ENCODE measurements at places on chromosomes 1 and 21. TPM values are rescaled to one million over a fixed set of nuclear protein-coding genes. Genes with fewer than 3 reads are reported as not detected.

WLS gene
- 28.1 TPM for total RNA-seq

UMODL1 gene
- not detected for total RNA-seq

MMEL1 gene
- 7.3 TPM for total RNA-seq

NHLH2 gene
- total RNA-seq, result 2.0 TPM

CCDC30 gene
- 11.8 TPM for total RNA-seq

CD101 gene
- total RNA-seq, result 0.82 TPM

SPRR3 gene
- total RNA-seq, result not detected

GRCh38 chr1:45306319-45306718, 20.4 kb upstream of the HPDL start:
- DNase-seq, result no peak

DNA sequence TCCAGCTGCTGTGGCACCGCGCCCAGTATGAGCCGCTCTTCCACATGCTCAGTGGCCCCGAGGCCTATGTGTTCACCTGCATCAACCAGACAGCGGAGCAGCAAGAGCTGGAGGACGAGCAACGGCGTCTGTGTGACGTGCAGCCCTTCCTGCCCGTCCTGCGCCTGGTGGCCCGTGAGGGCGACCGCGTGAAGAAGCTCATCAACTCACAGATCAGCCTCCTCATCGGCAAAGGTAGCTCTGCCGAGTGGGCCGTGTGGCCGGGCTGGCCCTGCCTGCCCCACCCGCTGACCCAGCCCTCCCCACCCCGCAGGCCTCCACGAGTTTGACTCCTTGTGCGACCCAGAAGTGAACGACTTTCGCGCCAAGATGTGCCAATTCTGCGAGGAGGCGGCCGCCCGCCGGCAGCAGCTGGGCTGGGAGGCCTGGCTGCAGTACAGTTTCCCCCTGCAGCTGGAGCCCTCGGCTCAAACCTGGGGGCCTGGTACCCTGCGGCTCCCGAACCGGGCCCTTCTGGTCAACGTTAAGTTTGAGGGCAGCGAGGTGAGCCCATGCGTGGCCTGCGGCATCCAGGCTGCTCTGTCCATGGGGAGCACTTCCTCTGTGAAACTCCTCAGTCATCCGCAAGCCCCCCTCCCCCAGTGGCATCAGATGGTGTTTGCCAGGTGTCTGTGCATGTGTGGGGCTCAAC, 64.2 kb downstream of the PIK3CD start:
- DNase-seq, result no peak

DNA sequence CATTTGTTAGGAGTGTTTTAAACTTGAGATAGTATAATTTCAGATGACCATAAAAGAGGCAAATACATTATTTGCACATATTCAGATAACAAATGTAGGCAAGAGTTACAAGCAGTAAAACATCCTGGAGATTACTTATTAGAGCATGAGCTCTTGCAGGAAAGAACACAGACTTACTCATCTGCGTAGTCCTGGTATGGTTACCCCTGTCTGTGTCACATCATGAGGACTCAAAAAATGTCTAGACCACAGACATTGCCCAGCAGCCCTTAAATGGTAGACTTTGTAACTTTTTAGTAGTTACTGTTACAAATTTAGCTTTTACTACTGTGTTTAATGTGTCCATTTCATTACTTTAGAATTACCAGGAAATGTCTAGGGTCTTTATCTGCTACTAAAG, 12.8 kb downstream of the CACHD1 start:
- DNase-seq, result no peak

DNA sequence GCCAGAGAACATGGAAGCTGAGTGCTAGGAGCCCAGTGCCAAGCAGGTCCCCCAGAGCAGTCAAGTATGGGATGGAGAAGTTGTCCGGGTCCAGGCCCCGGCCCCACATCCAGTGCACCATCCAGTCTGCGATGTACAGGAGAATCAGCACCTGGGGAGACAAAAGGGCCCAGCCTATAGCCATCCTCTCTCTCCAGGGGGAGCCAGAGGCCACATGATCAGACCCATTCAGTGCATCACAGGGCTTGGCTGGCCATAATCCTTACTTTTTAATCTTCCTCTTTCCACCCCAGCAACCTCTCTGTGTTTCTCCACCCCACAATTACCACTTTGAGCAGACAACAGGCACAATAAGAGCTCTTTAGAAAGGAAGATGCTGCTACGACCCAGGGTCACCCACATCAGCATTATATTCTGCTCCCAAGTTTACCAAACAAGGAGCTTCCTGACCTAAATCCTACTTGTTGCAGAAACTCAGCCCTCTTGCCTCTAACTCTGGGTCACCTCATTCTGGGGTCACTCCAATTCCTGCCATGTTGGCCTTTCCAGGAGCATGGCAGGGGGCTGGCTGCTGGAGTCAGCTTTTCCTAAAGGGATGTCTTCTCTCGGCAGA, 16.4 kb upstream of the RAB29 start:
- peak; percentile 68 for DNase-seq

- no peak for DNase-seq
Measured at GRCh38 chr1:14969006-14969405, 184.5 kb upstream of the TMEM51 start.

DNA sequence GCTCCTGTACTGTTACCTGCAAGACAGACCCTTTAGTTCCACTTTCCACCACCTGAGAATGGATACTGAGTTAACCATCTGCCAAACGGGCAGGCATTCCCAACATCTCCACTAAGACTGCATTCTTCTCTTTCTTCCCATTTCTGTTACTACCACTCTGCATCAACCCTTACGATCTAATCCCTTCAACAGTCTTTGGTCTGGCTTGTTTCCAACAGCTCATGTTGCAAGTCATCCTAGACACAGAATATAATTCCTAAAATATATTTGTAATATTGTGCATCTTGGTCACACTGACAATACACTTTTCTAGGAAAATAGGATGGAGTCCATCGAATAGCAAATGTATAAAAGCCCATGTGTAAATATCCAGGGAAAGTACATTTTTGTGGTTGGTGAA, 166.7 kb downstream of the SIPA1L2 start:
- DNase-seq, result no peak

- peak; percentile 71 for DNase-seq
Measured at GRCh38 chr1:39102537-39103327, 76.6 kb downstream of the NDUFS5 start.

DNA sequence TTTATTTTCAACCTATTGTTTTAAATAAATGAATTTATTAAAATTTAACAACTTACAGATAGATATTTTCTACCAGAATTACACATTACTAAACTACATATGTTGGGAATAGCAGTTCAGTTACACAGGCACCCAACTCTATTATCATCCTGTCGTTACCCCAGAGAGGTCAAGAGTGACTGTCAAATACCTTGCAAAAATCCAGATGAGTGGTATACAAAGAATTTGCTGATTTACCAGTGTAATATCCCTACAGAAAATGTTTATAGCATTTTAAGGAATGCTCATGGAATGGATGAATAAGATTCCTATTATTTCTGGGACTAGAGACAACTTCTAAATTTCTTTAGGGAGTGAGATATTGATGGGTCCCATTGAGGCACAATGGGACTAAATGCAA, 300.7 kb upstream of the RGS18 start:
- no peak for DNase-seq

DNA sequence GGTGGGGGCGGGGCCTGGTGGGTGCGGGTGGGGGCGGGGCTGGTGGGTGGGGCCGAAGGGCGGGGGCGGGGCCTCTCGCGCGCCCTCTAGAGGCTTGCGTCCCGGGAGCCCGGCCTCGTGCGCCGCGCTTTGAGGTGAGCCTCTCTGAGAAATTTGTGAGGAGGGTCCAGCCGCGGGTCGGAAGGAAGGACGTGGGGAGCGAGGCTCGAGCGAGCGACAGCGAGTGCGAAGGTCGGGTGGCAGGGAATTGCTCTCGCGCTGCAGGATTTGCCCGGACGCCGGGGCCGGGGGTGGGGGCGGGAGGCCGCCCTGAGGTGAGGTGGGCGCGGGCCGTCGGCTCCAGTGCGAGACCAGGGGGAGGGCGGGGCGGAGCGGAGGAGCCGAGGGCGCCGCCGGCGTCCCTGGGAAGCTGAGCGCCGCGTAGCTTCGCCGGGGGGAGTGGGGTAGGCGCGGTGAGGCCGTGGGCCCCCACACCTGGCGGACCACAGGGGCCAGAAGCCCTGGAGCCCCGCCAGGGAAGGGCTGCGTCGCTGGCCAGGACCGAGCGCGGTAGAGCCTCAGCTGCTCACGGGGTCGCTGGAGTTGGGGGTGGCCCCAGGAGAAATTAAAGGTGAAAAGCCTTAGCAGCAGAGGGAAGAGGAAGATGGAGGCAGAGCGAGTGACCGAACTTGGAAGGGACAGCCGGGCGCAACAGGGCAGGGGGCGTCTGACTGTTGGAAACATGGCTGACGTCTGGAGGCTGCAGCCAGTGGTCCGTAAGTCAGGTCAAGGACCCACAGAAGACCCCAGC, 754 bp upstream of the LSS start:
- DNase-seq, result peak; percentile 38

GRCh38 chr1:224182057-224182865, 779 bp upstream of the DEGS1 start:
- DNase-seq, result peak; percentile 28

- no peak for DNase-seq
Measured at GRCh38 chr1:67888216-67889106, 55.2 kb upstream of the GNG12 start.

DNA sequence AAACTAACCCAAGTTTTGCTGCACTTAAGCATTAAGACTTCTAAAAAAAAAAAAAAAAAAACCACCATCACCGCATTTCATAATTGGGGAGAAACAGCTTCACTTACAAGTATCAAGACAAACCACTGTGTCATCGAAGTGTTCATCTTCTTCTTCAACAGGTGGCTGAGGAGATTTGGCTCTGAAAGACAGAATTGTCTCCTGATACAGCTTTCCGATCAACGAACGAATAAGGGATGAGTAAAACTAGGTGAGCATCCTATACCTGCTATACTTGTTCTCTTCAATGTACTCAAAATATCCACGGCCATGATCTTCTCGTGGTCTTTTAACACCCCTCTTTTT, 2.0 kb downstream of the HNRNPU start:
- DNase-seq, result no peak

GRCh38 chr1:23529146-23530086, 1.6 kb downstream of the E2F2 start:
- no peak for DNase-seq

- no peak for DNase-seq
Measured at GRCh38 chr1:3762873-3763228, 9.7 kb upstream of the SMIM1 start.

DNA sequence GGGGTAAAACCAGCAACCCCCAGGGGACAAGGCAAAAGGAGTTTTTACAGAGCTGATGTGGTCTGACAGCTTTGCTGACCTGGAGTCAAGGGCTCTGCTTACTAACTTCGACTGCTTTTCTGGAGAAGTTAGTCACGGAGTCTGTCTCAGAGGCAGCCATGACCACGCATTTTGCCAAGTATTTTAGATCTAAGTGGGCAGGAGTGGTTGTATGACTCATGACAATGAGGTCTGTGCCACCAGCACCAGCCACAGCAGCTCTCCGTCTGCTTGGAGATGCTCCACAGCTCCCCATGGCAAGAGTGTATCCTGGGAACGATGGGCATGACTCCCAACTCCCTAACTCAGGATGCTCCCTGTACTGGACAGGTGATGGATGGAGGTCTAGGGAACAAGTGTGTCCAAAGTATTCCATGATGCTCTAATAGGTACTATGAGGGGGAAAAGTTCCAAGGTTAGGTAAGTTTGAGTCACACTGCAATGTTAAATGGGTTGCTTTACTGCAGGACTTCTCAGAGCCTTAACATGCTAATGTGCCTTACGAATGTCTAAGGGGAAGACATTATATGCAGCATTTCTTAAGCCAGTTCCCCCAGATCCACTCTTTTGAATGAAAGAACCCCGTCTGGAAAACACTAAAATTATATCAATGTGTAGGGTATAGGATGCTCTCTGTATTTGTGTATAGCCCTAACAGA, 359.0 kb downstream of the HHAT start:
- DNase-seq, result no peak

- DNase-seq, result no peak
Measured at GRCh38 chr1:107942814-107943213, 22.2 kb downstream of the VAV3 start.

DNA sequence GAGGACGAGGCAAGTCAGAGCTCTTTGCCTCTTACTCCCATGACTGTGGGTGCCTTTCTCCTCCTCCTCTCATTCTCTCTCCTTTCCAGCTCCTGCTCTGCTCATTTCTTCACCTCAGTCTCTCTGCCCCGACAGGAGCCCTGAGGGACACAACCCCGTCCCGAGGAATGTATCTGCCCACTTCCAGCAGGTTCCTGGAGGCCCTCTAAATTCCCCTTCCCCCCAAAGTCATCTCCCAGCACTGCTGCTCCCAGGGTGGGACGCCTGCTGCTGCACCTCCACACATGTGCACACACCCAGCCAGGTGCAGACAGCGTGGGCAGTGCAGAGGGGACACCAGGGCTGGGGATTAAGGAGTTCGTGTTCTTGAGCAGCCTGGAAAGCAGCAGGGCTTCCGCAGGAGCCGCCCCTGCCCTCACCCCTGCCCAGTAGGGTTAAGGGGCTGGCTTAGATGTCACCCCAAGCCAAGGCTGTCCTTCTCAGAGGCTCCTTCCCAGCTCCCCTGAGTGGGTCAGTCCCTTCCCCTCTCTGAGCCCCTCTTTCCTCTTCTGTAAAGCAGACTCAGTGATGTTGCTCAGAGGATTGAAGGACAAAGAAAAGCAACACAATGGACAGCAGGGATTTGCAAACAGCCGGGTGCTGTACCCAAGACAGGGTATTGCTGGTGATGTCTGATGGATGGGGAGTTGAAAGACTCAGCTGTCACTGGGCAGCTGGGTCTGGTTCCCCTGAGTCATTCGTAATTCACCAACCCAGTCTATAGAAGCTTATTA, 346.0 kb downstream of the MATN1 start:
- no peak for DNase-seq

GRCh38 chr1:62508187-62508758, 71.4 kb downstream of the USP1 start:
- peak; percentile 18 for DNase-seq

GRCh38 chr21:24096651-24097050, 1510.6 kb downstream of the MRPL39 start:
- DNase-seq, result no peak
